ENCODE measurements at places on chromosomes 2 and 18.
A peak's percentile ranks its signal among the peaks of the same experiment; 100 is the strongest.

- DNase-seq = no peak
Observed at GRCh38 chr18:76545433-76546087, 50.5 kb upstream of the ZNF516 start.

- no peak for DNase-seq
Observed at GRCh38 chr2:201959626-201960025, 74.0 kb upstream of the FZD7 start.

- peak; percentile 11 for DNase-seq
Observed at GRCh38 chr2:239297142-239298004, 103.4 kb downstream of the HDAC4 start.

- peak; percentile 68 for DNase-seq
Observed at GRCh38 chr2:223100061-223100511, 48.1 kb downstream of the KCNE4 start.

DNA sequence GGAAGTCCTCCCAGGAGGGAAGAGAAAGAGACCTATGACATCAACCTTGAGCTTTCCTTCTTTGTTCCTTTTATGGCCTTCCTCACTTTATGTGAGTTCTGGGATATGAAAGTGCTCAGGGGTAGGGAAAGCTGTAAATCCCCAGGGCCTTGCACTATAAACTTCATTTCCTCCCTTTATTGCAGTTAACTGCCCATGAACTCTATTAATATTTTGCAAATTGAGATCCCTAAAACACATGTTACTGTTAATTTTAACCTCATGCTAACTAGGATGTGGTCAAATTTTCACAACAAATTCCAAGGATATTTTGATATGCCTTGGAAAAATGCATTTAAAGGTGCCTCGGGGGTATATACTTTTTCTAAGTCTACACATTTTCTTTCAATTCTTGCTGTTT is 359.9 kb downstream of the OSR1 start:
- DNase-seq = no peak

- DNase-seq = peak; percentile 23
Observed at GRCh38 chr18:34494359-34494696, 215.8 kb upstream of the DTNA start.

DNA sequence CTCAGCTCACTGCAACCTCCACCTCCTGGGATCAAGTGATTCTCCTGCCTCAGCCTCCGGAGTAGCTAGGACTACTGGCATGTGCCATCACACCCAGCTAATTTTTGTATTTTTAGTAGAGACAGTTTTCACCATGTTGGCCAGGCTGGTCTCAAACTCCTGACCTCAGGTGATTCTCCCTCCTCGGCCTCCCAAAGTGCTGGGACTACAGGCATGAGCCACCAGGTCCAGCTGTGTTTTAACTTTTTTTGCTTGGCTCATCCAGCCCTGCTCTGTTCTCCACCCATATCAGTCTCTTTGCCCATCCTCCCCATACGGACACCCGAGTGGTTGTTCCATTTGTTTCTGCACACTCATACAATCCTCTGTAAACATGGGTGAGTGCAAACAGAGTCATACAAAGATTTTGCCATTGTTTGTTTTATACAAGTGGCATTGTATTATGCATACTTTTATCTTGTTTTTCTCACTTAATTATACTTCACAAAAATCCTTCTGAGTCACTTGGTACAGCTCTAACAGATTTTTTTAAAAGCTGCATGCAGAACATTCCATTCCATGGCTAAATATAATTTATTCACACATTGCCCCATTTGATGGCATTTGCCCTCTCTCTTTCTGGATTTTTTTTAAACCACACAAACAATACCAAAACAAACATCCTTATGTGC is 5.3 kb downstream of the APOB start:
- no peak for DNase-seq

DNA sequence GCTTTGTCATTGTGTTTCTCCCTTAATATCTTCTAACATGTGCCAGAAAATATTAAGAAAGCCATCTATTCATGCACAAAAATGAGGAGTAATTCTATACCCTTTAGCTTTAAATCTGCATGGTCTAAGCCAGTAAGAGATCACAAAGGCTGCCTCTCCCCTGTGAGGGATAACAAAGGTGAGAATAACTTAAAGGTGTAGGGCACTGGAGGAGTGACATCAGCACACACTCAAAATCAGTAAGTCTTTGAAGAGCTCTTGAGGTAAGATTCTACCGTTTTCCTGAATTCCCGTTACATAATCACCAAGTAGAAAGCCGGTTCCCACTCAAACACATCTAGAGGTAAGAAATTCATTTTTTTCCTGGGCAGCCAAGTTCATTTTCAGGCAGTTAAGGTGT is 123.9 kb upstream of the SULT1C3 start:
- DNase-seq = no peak

GRCh38 chr2:160200921-160201320 is 849 bp upstream of the ITGB6 start:
- no peak for DNase-seq

GRCh38 chr18:10168477-10168876 is 254.7 kb downstream of the VAPA start:
- DNase-seq = no peak

GRCh38 chr2:3097804-3098203 is 279.8 kb downstream of the EIPR1 start:
- no peak for DNase-seq

DNA sequence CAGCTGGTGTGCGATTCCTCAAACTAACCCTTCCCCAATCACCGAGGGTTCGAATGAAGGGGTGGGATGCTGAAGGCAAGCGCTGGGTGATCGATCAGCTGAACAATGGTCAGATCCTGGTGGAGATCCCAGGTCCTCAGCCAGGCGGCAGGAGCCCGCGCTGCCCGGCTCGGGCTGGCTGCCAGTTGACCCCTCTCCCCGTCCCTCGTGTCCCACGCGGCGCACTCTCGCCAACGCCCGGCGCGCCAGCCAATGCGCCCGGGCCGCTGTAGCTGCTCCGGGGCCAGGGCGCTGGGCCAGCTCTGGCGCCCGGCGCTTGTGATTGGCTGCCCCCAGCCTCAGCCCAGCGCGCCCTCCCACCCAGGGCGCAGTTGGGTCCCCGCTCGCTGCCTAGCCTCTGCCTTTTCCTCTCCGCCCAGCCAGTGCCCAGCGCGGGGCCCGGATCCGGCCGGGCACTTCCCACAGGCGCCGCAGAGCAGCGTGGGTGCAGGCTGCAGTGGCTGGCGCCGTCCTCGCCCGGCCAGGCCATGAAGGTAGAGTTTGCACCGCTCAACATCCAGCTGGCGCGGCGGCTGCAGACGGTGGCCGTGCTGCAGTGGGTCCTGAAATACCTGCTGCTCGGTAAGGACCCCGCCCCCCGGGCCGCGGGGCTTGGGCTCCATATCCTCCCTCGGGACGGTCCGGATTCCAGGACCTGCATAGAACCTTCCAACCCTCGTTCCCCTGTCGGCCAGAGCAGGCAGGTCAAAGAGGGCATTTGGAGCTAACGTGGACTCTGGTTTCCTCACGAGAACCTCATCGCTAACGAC is at the start of gene MOGAT1:
TSS of gene MOGAT1 (plus strand) at position 400 of the 809 bp plus-strand sequence. CDS start at position 528, 128 bp downstream.
- DNase-seq = peak; percentile 50

GRCh38 chr2:140200764-140201163 is 1420.6 kb upstream of the NXPH2 start:
- no peak for DNase-seq

GRCh38 chr2:2935445-2936149 is 442.0 kb downstream of the EIPR1 start:
- DNase-seq = no peak

- DNase-seq = no peak
Observed at GRCh38 chr2:96934182-96934495, 52.2 kb downstream of the FAM178B start.

DNA sequence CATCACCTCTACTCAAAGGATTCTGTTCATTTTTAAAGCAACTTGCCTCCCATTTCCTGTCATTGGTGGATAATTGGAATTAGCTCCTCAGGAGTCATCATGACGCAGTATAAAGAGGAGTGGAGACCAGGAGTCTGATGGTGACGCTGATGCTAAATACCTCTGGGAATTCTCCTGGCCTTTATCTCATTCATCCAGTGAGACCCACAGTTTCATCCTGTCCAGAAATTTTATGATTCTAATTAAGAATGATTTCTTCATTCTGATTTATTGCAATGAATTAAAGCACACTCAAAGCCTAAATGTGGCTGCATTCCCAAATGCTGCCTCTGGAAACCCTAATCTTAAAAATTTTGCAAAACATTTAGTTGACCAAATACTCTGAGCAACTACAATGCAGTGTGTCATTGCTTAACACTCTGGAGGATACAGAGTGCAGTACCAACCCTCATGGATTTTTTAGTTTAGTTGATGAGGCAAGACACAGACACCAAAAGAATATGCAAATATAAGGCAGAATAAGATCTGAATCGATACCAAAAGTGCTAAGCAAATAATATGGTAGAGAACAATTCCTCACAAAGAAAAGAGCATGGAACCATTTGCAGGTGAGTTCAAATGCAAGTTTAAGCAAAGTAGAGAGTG is 236.2 kb downstream of the ETAA1 start:
- no peak for DNase-seq

GRCh38 chr18:73626859-73627258 is 520.8 kb downstream of the FBXO15 start:
- no peak for DNase-seq

DNA sequence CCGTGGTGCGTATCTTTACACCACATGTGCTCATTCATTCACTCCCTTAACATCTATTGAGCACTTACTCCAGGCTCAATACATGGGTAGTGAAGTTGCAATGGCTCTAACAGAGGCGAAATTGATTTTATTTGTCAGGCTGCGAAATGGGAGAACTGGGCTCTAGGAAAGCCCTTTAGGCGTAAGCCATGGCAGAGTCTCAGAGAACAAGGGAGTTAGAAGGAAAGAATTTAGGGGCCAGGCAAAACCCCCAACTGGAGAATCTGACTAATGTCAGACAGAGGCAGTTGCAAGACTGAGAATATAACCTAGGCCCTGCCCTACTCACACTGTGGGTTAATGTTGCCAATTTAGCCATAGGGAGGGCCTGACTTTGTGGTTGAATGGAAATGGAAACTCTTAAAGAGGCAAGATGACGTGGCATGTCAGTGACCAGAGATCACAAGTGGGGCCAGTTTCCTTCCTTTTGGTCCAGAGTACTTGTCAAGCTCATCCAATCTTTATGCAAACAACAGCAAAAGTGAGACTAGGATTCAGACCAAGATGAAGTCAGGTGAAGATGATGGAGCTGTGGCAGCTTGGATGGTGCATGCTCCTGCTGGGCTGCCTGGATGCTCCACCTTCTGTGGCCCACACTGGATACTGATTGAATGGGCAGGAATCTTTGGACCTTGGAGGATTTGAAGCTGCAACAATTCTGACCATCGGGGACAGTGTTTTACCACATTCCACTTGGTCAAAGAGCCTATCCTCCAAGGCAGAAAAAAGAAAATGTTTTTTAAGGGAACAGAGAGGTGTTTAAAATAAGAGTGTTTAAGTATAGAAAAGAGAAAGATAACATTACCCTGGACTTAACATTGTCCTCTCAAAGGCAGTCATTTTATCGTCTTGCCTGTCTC is 92.2 kb downstream of the CAPN13 start:
- no peak for DNase-seq

DNA sequence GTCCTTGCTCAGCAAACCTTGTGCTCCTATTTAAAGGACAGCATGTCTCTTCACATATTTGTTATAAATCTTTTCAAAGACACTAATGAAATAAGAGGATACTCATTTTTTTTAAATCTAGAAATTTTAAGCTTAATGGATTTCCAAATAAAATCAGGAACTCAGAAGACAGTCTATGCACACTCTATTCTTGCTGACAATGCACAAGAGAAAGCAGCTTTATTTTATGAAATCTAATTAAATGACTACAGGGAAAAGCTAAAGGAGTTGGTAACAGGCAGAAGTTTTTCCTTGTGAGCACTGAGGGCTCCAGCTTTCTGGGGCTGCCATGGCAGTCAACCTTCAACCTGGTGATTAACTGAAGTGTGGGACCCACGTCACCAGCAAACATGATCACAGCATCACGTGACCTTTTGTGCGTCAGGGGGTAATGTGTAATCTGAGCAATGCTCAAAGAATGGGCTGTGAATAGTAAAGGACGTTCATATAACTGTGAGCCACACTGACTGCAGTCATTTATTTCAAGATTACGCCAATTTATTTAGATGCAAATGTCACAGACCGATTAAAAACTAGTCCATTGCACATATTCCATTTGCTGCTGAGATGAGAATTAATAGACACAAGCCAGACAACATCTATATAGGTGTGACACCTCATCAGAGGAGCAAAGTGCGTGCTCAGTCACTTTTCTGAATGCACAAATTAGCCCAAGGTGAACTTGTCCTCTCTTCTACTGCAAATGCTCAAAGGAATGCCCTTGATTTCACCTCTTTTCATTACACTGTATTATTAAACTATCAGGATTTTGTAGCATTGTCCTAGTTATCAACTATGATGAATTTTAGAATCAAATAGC is 11.6 kb upstream of the DNER start:
- no peak for DNase-seq

Measured in left ventricle myocardium inferior (tissue), 1 donor.